ENCODE measurements at places on chromosomes 2 and 18.

DNA sequence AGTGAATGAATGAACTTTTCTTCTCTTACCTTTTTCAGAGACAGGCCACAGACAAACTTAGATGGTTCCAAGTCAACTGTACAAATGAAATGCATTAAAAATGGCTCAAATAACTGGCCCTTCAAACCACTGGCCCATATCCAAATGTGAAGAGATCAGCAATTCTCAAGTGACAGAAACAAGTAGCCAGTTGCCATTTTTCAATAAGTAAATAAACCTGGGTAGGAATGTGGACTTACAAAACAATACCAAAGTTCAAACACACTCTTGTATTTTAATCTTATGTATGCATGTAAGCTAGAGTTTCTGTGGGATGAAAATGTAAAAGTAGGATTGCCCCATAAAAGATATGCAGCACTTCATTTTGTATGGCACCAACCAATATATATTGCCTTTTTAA, 129.2 kb downstream of the MEP1B start:
- DNase-seq, result no peak

- DNase-seq, result peak; percentile 46
Observed at GRCh38 chr2:70083344-70084156, 3.7 kb upstream of the PCBP1 start.

GRCh38 chr18:11502368-11502767, 107.0 kb upstream of the SLC35G4 start:
- DNase-seq, result no peak

DNA sequence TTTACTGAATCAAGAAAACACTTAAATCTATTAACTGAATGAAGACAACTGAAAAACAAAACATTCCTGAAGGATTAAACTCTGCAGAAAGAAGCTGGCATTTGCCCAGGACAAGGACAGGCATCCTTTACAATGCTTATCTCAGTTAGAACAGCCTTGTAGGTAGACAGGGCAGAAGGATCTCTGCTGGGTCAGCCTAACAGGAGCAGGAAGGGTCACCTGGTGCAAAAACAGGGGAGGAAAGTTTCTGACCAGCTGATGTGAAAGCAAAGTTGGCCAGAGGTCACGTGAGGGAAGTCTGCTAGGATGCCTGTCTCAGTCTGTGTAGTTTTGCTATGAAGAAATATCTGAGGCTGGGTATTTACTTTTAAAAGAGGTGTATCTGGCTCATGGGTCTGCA, 348.6 kb downstream of the ANAPC1 start:
- DNase-seq, result no peak

DNA sequence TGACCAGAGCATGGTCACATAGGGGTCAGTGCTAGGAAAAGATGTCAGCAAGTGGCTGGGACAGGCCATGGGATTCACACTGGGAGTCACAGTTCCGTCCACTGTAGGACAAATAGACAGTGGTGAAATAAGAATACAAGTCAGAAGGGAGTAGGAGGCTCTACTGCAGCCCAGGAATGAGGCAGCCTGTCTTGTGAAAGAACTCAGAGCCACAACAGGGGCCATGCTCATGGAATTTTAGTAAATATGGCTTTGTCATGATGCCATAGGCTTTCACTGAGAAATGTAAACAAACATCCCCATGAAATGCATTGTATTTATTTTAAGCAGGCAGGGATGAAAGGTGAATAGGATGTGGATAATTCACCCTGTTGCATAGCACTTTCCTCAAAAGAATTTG, 504.3 kb downstream of the SOX11 start:
- no peak for DNase-seq

- no peak for DNase-seq
Observed at GRCh38 chr18:44866103-44866502, 185.4 kb downstream of the SETBP1 start.

DNA sequence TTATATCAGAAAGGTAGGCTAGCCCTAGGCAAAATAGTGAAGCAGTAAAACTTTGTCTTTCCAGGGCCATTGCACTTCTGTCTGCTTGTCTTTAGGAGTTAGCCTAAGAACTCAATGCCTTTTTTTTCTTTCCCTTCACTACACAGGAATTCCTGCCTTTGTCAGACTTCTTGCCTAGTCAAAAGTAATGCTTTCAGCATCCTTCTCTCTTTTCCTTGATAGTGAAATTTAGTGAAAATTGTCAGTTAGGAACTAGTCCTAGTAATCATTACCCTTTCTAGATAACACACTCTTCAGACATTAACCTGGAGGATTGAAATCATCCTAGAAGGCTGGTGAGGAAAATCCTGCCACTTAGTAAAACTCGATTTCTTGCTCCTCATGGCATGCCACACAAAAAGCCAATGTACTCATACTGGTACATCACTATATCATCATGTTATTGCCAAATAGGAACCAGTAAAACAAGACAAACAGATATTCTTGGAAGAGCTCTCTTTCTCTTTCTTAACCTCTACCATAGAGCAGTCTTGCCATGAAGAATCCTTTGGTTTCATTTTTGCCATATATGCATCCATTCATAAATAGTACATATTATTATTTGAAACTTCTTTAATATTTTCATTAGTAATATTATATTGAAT, 320.5 kb downstream of the CTNNA2 start:
- no peak for DNase-seq

DNA sequence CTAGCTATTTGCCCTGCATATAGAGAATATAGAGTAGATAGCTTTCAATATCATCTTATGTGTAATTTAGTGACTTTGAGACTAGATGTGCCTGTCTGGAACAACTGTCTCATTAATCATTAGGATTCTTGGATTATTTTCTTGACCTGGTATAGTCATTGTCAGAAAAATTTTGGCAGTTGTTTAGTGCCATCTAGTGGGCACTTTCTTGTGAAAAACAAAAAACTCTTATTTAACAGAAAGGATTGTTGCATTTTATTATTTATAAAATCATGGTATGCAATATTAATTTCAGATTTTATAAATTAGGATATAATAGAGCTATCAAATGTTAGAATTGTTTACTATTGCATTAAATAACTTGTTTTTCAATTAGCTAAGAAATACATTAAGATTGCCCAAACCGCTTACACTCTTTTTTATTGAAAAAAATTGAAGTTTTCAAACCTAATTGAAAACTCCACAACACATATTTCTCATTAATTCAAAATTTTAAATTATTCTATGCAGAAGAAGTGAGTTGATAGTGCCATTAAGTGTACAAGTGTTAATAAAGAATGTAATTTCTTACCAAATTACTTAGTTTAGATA, 80.3 kb downstream of the DYNAP start:
- no peak for DNase-seq

GRCh38 chr2:128625421-128625820, 306.8 kb upstream of the HS6ST1 start:
- no peak for DNase-seq

DNA sequence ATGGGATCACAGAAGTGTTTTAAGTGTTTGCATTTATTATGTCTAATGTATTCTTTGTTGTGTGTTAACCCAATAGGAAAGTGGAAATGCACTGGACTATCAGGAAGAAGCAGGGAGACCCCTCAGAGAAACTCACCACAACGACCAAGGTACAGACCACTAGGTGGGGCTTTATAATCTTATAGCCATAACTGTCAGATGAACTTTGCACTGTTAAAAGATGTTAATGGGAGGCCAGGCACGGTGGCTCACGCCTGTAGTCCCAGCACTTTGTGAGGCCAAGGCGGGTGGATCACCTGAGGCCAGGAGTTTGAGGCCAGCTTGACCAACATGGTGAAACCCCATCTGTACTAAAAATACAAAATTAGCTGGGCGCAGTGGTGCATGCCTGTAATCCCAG, 73.2 kb downstream of the SUMO1 start:
- no peak for DNase-seq

DNA sequence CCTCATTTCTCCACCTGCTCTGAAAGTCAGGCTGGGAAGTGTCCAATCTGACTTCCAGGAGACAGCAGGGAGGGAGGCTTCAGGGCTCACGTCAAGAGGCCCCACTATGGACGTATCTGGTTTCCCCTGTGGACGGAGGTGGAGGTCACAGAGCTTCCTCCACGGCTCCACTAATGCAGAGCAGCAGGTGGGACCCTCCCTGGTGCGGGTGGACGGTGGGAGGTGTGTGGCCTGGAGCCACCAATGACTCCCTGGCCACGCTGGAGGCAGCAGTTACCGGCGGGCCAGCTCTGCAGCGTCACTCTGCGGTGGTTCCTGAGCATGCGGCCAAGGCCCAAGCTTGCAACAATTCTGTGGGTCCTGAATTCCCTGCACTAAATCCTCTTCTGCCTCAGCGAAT, 9.0 kb downstream of the CRACDL start:
- no peak for DNase-seq

GRCh38 chr2:240582781-240583180, 3.8 kb upstream of the CAPN10 start:
- DNase-seq, result no peak

DNA sequence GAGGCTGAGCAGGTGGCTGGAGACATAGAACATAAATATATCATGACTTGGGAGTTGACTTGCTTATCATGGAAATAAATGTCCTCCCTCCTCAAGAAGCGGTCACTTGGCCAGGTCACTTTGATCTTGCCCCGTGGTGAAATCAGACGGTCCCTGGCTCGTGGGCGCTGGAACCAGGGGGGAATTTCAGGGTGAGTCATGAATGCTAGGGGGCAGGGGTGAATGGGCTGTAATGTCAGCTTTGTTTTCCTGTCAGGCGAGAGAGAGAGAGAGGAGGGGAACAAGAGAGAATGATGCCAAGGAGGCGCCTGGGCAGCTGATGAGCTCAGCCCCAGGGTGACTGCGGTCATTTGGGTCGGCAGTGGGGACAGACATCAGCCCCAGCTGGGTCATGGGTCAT, 47.7 kb downstream of the RRM2 start:
- no peak for DNase-seq

- DNase-seq, result no peak
Observed at GRCh38 chr2:72837171-72837570, 11.3 kb upstream of the EXOC6B start.

GRCh38 chr18:63518178-63519012, 23.8 kb upstream of the SERPINB12 start:
- peak; percentile 63 for DNase-seq

DNA sequence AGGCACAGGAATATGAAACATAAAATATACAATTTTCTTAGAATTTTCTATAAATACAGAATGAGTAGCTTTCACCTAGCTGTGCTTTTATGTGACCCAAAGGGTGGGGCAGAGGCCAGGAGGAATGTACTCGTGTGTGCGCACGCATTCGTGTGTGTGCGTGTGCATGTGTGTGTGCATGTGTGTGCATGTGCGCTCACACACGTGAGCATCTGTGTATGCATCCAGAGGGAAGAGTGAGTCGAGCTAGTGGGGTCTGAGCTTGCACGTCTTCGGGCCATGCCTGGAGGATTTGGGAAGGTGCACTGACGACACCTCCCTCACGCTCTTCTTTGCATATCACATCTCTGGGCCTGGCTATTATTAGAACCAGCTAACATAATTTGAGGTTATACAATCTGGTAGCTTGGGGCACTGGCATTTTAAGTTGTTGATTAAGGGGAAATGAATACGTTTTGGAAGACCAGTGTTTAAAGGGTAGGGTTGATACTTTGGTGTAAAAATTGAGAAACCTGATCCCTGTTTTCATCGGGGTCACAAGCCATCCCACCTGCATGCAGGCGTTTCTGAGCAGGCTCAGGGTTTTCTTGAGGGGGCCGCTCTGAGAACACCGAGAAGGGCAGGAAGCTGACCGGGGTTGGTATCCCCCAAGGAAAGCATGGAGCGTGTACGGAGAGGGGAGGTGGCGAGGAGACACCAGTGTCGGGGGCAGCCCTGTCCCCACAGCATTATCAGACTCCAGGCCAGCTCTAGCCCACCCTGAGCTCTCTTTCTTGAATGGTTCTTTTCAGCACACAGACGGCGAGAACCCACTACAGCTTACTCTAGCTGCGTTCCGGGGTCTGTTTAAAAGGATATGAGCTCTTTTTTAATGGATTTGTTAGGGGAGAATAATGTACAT, 85.3 kb downstream of the LRRFIP1 start:
- DNase-seq, result peak; percentile 10

DNA sequence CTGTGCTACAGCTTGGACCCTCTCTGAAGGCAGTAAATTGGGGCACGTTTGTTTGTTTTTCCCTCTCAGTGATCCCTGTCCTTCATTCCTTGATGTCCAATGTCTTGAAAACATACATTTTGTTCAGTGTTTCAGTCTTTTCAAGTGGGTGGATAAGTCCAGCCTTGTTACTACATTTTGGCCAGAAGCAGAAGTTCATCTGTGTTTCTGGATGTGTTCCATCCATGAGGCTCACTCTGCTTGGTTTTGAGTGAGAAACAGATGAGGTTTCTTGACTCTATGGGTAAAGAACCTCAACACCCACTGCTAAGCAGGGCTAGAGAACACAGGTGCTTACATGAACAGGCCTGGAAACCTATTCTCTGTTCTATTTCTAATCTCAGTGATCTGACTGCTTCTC, 74.5 kb upstream of the RFX8 start:
- DNase-seq, result no peak

DNA sequence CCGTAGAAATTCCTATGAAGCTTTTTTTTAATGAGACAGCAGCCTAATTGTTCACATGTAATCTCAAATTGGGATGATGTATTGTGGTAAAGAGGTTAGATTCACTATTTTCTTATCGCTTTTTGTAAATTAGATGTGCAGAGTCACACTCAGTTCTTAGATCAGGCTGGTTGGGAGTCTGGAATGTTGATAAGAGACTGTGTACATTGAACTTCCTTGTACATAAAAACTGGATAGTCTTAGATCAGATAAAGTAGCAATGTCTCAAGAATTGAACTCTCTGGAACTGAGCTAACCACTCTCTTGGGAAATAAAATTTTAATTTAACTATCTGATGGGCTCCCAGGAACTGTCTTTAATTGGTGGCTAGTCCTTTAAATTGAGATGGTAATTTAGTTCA, 108.1 kb upstream of the MSTN start:
- DNase-seq, result no peak

DNA sequence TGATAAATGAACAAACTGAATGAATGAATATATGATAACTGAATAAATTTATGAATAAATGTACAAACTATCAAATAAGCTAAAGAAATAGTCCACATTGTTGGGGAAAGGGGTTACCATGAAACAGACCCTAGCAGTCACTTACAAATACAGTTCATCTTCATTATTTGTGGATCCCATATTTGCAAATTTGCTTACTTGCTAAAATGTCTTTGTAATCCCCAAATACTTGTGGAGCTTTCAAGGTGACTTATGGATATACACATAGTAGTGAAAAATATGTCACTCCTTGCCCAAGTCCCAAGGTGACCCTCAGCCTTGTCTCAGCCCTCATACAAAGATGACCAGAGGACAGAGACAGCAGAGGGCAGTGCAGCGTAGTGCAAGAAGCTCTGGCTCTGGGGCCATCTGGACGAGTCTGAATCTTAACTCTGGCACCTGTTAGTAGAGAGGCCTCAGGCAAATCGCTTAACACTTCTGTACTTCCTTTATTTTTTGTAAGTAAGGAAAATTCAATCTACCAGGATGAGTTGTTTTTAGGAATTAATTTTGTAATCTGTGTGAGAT, 3.1 kb downstream of the PAIP2B start:
- peak; percentile 16 for DNase-seq

DNA sequence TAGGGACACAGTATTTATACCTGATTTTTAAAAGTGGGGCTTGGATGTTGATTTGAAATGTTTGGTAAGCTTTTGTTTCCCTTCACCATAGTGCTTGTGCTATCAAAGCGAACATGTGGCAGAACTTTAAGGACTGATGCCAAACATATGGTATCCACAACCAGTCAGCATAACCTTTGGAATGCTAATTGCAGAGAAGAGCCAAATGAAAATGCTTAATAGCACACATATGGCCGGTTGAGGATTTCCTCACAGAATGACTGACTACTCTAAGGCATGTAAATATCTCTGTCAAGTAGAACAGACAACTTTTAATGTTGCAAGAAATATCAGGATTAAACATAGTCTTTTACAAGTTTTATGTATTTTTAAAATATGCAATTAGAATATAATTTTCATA, 120.9 kb upstream of the COL3A1 start:
- no peak for DNase-seq

- no peak for DNase-seq
Observed at GRCh38 chr2:219358170-219359075, 25.9 kb upstream of the RESP18 start.
